Esophagus muscularis mucosa (tissue), 4 donors: ENCODE measurements at places on chromosomes 7 and 10. TPM values are rescaled to one million over a fixed set of nuclear protein-coding genes. Genes with fewer than 3 reads are reported as not detected.
A peak's percentile ranks its signal among the peaks of the same experiment; 100 is the strongest.

- DNase-seq, result no peak
Observed at GRCh38 chr10:60679388-60679990, 98.8 kb upstream of the CDK1 start.

DNA sequence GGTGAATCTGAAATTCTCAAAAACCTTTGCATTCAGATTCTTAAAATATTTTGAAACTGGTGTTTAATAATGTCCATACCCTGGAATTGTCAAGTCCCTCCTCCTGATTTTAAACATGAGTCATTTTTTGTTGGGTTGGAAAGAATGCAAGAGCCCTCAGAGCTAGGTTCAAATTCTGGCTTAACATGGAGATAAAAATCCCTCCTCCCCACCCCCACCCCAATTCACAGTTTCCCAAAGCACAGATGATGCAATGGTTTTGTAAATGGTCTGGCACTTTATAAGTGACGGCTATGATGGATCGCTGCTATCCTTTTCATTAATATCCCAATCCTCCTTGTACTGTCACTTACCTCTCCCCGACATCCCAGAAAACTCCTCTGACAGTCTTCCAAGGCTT lies 332.8 kb downstream of the PLXNA4 start:
- no peak for DNase-seq

ATOH7 gene
- not detected for total RNA-seq

GRCh38 chr7:39609113-39609934 lies 14.0 kb upstream of the RALA start:
- DNase-seq, result no peak

DNA sequence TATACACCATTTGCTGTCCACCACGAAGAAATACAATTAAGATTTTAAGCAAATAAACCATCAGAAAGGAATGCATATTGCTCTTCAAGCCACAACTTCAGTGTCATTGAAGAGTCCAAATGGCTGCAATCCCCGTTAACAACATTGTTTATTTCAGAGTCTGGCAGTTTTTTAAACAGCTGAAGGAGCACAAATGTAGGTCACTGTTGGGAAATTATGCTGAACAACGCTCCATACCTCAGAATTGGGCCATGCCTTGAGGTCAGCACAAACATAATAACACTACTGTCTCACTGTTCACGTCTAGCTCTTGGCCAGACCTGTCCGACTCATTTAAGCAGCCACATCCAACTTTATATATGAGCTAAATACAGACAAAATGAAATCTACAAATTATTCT lies 453.9 kb upstream of the GHITM start:
- DNase-seq, result no peak

- DNase-seq, result no peak
Observed at GRCh38 chr10:101080933-101081931, 19.4 kb downstream of the KAZALD1 start.

DNA sequence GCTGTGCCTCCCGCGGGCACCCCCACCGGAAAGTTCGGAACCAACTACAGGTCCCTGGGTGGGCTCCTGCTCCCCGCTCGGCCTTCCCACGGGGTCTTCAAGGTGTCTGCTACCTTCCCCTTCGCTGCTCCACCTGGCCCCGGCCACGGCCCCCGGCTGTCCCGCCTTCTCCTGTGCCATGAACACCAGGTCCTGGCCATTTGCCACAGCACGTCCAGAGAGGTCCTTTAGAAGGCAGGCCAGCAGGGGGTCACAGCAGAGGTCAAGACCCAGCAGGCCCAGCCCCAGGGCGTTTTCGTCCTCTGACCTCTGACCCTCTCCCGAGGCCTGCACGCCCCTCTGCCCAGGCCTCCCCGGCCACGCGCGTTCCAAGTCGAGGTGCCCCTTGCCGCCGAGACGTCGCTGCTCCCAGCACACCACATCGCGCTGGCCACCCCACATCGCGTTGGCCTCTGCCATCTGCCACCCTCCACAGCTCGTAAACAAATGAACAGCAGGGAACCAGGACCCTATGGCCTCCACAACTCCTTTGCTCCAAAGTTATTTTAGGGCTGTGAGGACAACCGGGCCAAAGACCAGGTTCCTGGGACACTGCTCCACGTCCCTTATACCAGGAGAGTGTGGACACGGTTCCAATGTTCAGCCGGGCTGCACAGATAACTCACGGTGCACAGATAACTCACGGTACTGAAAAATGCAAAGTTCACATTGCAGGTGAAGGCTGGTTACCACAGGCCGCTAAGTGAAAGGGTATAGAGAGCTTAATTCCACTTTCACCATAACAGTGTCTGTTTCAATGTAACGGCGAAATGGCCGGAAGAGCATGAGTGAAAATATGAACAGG lies 74.3 kb downstream of the CFAP46 start:
- DNase-seq, result no peak

- DNase-seq, result no peak
Observed at GRCh38 chr10:103775776-103776175, 79.6 kb downstream of the SH3PXD2A start.

DNA sequence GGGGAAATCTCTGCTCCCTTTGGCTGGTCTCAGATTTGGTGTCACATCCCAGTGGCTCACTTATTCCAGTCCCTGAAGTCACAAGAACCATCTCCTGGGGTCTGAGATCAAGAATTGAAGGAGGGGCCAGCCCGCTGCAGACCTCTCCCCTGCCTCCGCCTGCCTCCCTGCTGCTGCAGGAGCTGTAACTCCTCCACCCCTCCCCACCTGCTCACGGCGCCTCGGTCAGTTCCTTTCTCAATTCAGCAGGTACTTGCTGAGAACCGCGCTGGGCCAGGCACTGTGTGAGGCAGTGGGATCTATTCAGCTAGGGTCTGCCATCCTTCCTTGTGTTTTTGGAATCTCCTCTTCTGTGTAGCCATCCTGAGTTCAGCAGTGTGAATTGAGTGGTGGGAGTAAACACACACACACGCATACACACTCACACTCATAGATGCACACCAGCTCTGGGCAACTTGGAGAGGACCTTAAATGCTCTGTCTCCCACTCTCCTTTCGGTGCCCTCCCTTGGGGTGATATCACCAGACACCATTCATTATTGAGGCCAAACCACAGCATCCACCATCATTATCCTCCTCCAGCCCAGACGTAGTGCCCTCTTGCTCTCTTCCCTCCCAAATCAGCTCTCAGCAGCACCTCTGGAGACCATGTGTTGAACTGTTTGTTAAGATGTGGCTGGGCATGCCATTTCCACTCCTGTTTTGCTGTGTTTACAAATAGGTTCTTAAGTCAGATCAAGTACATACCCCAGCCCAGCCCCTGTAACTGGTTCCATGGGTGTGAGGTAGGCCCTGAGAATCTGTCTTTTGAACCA lies 22.0 kb upstream of the ANKRD2 start:
- no peak for DNase-seq

- no peak for DNase-seq
Observed at GRCh38 chr7:106604303-106604924, 56.5 kb downstream of the CCDC71L start.

MYL10 gene
- total RNA-seq, result not detected

- no peak for DNase-seq
Observed at GRCh38 chr10:93406364-93407145, 75.6 kb downstream of the MYOF start.

DNA sequence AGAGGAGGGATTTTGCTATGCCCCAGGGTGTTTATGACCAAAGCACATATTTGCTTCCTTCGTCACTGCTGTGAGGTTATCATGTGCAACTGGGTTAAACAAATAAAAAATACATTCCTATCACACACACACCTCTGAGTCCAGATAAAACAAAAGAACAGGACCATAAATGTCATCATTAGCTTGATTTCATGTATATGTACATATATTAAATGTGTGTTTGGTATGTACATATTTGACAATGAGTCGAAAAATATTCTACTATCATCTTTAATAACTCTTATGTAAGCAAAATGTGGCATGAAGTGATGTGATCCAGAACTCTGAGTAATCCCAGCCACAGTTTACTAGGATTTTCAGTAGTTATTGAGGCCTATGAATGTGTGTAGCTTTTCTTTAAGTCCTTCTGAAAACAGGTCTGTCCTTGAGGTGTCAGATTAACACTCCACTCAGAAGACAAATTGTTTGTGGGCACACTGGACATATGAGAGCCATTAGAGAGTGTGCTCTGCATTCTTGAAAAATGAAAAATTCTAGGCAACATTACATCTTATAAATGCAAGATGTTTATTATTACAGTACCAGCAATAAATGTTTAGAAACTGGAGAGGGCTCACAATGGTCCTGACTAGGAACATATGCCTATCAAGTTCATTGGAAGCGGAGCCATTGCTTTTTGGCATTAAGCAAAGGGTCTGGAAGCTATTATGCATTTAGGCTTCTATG lies 335.1 kb upstream of the SEMA3A start:
- DNase-seq, result no peak

DNA sequence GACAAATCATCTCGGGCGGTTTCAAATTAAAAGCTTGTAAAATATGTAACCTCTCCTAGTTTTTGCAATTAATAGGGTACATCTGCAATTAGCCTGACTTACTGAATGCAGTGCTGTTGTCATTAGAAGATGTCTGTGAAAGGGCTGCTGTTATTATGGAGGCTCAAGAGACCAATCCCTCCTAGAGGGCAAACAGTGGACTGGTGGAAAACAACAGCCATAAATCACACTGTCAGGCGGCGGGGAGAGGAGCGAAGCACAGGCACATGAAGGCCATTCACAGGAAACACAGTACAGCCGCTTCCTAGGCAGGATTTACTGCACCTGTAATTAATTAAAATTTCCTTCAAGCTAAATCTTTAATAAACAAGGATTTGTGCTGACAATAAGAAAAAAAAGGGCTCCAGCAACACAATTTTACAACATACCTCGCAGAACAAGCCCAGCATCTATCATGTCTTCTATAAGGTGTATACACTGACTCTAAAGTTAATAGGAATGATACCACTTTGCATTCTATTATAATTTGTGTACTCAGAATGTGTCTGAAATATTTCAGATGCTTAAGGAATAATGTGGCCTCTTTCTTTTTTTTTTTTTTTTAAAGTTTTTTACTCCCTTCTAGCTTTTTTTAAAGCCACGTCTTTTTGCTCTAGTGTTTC lies 50.7 kb downstream of the ERCC6 start:
- DNase-seq, result no peak

- DNase-seq, result no peak
Observed at GRCh38 chr10:94902570-94902969, 35.9 kb upstream of the CYP2C9 start.

DNA sequence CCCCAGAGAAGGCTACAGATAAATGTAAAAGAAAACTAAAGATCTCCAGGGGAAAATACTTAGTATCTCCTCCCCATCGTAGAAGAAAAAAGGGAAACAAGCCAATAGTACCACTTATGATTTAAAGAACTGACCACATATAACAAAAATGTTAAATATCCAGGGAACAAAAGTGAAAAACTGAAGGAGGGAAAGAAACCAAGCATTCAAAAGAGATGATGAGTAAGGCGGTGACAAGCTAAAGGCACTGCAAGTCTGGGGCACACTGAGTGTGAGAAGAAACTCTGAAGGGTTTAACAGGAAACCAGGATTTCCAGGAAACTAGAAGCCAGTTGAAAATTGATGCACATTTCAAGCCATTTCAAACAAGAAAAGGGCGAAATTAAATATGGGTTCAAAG lies 226.3 kb downstream of the AHR start:
- no peak for DNase-seq

CACNB2 gene
- total RNA-seq, result 108 TPM

AGBL3 gene
- total RNA-seq, result 0.66 TPM

MSRB2 gene
- total RNA-seq, result 48.6 TPM

IFIT3 gene
- total RNA-seq, result 7.8 TPM

DNA sequence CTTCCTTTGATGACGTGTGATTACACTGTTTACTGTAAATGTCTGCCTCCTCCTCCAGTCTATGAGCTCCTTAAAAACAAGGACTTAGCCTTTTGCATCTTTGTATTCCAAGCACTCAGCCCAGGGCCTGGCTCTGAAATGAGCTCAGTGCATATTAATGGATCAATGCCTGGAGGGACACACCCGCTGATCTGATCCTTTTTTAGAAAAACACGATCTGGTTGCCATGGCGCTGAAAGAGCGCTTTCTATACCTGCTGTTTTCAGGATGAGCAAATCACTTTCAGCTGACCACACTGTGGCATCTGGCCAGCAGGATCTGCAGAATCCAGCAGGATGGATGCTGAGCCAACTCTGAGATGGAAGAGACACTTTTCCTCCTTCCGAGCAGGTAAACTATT lies 37.8 kb upstream of the GARS1 start:
- DNase-seq, result peak; percentile 83

- DNase-seq, result no peak
Observed at GRCh38 chr10:101775273-101776160, at the start of gene FGF8. Gene FGF8 (minus strand): TSS chr10:101776114. CDS start chr10:101775900, 214 bp downstream.

DNA sequence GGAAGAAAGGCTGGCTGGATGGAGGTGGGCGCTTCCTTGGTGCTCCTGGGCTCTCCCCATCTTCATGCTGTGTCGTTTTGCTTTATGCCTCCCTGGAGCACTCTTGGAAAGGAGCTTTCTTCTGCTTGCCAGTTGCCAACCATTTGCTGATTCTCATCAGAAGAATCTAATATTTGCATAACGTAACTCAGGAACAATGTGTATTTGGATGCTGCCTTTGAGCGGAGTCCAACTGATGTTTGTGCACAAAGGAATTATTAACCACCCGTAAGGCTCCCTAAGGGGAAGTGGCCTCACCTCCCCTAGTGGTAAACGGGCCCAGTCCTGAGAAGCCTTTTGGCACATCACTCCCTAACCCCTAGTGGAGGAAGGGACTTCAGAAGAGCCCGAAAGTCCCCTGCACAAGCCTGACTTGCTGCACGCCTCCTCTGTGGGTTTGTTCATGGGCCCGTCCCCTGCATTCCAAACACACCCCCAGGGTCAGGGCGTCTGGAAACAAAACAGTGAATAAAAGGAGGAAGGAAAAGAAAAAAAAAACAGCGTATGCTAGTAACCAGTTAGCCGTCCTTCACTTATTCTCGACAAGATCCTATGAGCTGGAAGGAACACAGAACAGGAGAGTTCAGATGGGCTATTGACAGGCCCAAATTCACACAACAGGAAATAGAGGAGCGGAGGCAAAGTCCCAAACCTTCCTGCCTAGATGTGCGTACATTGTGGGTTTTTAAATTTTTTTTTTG lies 602.2 kb downstream of the LRMDA start:
- no peak for DNase-seq

DNA sequence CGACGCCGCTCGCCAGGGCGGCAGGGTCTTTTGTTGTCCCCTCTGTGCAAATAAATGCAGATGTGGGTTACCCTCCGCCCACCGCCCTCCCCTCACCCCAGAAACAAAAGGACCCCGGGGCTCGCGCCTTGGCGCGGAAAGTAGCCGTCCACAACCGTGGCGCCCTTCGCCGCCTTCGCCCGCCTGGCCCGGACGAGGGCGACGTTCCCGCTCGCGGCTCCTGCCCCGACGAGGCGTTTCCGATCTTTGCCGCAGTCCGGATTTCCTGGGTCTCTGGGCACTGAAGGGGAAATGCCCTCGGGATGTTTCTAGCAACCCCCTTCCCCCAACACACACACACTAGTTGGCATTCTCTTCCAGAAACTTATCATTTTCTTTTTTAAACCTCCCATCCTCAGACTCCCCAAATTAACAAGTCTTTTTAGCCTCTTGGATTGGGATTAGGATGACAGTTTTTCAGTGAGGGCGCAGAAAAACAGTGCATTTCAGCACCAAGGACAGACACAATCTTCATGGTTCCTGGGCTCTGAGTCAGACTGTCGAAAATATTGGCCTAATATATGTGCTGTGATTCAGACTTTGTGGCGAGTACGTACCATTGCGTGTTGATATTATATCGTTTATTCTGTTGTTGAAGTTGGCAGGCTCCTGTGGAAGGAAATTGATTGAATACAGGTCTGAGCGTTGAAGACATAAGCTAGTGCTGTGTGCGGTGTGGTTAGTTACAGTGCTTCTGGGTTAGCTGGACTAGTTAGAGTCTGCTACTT lies 771 bp downstream of the PHYHIPL start:
- DNase-seq, result no peak

GRCh38 chr7:132359743-132360142 lies 216.5 kb downstream of the PLXNA4 start:
- no peak for DNase-seq

- DNase-seq, result no peak
Observed at GRCh38 chr7:126803060-126803665, 449.6 kb downstream of the GRM8 start.
